NCI-H1436 (cell line): ENCODE measurements at places on chromosomes 12 and 14.

GRCh38 chr14:71770431-71770830 is 161.8 kb upstream of the RGS6 start:
- no peak for DNase-seq

DNA sequence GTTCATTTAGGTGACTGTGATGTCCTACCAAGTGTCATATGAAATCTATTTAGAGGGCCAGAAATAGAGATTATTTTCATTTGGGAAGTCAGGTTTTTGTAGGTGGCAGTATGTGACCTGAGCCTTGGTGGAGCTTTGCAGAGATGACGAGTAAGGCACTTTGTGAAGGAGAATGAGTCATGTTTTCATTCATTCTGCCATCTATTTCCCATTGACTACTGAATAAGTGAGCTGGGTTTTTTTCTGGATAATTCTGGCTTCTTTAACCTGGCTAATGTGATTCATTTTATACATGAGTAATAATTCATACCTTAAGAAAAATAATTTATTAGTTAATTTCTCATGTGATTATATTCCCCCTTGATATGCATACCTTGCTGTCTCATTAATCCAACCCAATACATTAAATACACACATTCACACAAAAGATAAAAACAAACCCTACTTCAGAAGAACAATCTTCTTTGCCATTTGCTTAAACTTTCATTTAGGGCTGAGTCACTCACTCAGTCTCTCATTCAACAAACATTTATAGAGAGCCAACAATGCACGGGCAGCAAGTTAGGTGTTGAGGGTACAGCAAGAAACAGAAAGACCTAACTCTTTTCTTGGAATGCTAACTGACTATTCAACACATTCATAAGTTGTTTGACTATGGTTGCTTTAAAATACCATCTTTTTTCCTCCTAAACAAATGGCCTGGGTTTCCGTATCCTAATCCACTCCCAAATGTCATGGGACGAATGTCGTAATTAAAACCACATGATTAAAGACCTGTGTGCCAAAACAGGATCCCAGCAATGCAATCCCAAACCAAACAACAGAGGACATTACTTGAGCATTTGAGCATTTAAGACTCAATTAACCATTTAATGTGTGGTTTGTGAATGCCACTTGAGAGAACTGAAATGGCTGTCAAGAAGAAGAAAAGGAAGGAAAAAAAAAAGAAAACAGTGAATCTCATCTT is 78.0 kb downstream of the KITLG start:
- no peak for DNase-seq

- no peak for DNase-seq
These were observed 276.1 kb upstream of the BTG1 start for GRCh38 chr12:92421701-92422100.

GRCh38 chr12:90682398-90682797 is 272.6 kb downstream of the CCER1 start:
- DNase-seq = no peak

DNA sequence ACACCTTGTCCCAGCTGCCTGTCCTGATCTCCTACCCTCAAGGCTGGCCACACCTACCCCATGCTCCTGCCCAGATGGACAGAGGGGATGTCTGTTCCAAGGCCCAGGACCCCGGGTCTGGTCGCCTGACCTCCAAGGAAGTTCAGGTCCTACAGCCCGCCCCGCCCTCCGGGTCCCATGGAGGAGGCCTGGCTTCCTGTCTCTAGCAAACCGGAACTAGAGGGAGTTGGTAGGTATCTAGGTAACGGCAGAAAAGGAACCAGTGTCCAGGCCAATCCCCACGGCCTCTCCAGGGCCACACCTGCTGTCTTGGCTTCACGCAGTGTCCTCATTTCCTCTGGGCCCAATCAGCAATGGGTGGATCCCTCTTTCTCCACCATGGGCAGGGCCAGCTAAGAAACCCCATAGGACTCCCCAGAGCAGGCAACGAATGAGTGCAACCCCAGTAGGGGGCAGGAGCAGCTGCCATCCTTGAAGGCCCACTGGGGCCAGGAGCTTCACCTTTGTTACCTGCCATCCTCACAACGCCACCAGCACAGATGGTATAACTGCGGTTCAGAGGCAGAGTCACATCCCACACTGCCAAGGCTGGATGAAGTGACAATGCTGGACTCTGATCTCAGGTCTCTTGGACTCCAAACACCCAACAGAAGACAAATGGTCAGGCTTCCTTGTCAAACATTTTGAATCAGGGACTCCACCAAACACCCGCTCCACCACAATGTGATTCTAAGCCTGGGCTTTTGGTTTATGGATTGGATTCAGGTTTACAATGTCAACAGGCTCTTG is 25.1 kb upstream of the RPLP0 start:
- DNase-seq = peak; percentile 3

GRCh38 chr12:122126713-122127597 is 47.1 kb downstream of the IL31 start:
- DNase-seq = no peak

DNA sequence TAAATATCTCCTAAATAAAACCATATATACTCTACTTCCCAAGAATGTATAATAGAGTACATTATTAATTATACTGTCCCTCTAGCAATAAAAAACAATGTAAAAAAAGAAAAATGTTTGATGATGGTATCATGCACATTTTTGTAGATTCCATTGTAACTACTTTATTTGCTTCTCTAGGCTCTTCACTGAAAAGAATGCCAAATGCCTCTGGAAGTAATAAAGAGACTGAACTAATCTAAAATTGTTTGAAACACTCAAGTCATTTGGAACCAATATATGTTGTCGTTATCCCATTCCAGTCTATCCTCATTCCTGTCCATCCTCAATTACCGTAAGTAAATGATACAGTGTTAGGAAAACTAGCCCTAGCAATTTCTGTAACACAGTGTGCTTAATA is 233.6 kb downstream of the C12orf50 start:
- DNase-seq = no peak

GRCh38 chr12:46468160-46468559 is 95.6 kb upstream of the SLC38A2 start:
- DNase-seq = no peak

GRCh38 chr12:74988156-74988555 is 221.5 kb downstream of the KCNC2 start:
- no peak for DNase-seq

DNA sequence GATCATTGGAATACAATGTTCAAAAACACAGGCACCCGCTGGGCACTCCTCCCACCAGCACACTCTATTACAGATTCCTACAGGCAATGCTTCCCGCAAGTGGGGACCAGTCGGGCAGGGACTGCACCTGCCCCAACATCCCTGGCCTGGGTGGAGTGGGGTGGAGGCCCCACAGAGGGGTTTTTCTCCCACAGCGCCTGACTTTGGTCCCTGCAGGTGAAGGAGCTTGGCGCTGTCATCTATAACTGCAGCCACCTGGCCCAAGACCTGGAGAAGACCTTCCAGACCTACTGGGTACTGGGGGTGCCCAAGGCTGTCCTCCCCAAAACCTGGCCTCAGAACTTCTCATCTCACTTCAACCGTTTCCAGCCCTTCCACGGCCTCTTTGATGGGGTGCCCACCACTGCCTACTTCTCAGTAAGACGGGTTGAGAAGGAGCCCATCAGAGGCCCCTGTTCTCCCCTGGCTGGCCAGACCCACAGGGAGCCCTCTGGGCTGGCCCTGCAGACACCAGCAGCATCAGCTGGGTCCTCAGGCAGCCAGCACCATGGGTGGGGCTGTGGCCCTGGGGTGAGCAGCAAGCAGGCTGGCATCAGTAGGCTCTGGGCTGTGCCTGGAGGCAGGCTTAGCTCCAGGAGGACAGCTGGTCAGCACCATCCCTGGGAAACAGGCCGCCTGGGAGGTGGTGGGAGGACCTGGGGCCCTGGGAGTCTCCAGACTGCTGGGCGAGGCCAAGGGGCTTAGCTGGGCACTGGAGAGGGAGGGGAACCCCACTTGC is 6.0 kb downstream of the PLD4 start:
- no peak for DNase-seq

- no peak for DNase-seq
These were observed 281.9 kb downstream of the CACNA1C start for GRCh38 chr12:2334689-2335088.

- DNase-seq = no peak
These were observed 694.3 kb upstream of the MGAT4C start for GRCh38 chr12:86950444-86950843.

DNA sequence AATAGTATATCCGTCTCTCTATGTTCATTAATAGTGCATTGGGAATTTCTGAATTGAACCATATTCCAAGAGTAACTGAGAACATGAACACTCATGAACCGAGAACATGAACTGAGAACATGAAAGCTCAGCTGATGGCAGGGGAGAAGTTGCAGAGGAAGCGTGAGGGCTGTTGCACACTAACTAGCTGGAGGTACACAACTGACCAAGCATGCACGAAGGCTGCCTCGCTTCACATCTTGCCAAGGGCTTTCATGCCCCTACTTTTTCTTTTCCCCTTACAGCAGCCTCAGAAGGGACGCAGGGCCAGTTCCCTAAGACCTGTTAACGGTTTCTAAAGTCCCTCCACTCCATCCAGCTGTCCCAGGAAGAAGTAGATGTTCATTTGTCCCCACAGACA is 4.3 kb downstream of the RNASE1 start:
- no peak for DNase-seq

DNA sequence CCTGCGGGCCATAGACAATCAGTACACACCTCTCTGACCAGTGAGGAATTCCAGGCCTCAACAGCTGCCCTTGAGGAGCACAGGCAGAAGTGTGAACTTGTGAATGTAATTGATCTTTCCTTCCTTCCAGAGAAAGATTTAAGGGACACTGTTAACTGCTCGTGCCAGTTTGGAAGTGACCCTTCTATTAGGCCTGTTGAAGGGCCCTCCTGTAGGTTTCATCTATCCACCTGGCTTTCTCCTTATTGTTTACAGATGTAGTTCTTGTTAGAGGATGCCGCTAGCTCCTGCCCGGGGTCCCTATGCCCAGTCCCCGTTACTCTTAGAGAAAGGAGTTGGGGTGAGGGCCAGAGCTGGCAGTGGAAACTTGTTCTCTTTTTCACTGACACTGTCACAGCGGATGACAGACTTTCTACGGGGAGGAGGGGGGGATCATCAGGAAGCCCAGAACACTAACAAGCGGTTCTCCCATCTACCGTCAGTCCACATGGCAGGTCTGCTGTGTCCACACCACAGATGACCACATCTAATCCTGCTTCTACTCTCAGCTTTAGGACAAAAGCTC is 42.6 kb downstream of the SH2B3 start:
- no peak for DNase-seq

GRCh38 chr14:49527221-49527620 is 59.0 kb downstream of the RPS29 start:
- DNase-seq = no peak

GRCh38 chr12:1800401-1801302 is 19.7 kb upstream of the LRTM2 start:
- DNase-seq = no peak

- DNase-seq = no peak
These were observed 100.8 kb downstream of the AACS start for GRCh38 chr12:125166041-125166440.

- DNase-seq = no peak
These were observed 33.8 kb downstream of the TOGARAM1 start for GRCh38 chr14:44995770-44996294.

GRCh38 chr14:81384900-81385299 is 15.2 kb downstream of the STON2 start:
- no peak for DNase-seq

DNA sequence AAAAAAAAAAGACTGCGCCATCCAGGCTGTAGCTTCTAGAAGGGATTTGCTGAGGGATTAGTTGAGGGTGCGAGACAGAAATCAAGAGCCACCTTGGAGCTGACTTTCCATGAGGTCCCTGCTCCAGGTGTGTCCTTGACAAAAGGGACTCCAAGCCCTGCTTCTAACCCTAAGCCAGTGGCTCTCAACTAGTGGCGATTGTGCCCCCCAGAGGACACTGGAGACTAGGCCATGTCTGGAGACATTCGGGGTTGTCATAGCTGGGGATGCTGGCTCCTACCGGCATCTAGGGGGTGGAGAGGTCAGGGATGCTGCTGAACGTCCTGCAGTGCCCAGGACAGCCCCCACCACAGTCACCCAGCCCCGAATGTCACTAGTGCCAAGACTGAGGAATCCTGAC is 40.6 kb downstream of the SPRING1 start:
- DNase-seq = peak; percentile 13

DNA sequence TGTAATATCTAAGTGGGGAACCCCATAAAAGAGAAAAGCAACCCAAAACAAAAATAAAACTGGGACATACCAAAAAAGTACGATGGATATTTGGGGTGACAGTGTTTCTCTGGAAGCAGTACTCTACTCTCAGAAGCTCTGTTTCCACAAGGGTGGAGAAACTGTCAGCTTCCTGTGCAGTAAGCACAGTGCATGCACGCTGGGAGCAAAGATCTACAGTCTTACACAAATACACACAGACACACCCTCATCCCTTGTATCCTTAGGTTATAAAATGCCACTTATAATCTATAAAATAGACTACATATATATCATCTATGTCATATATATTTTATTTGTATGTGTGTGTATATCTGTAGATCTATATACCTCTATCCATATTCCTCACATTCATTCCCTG is 225.8 kb upstream of the SOX5 start:
- no peak for DNase-seq

- no peak for DNase-seq
These were observed 102.5 kb upstream of the BBS10 start for GRCh38 chr12:76450690-76451089.

DNA sequence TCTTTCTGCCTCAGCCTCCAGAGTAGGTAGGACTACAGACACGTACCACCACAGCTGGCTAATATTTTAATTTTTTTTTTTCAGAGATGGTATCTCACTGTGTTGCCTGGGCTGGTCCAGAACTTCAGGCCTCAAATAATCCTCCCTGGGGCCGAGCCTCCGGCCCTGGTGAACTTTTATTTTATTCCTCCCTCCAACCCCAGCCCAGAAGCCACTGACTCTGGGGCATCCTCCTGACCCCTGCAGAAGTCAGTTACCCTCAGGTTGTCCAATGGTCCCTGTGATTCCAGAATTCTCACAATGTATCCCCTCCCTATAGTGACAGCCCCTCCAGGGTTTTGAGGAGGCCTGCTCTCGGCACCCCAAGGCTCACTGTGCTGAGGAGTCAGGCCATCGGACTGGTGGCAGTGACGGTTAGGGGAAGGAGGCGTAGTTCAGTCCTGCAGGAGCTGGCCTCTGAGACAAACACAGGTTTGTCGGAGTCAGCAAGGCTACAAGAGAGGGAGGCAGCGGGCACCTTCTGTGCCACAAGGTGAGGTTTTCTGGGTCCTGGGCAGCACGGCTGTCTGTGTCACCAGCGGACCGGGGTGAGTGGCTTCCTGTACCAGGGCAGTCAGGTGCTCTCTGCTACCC is 19.4 kb upstream of the FIGNL2 start:
- DNase-seq = no peak

DNA sequence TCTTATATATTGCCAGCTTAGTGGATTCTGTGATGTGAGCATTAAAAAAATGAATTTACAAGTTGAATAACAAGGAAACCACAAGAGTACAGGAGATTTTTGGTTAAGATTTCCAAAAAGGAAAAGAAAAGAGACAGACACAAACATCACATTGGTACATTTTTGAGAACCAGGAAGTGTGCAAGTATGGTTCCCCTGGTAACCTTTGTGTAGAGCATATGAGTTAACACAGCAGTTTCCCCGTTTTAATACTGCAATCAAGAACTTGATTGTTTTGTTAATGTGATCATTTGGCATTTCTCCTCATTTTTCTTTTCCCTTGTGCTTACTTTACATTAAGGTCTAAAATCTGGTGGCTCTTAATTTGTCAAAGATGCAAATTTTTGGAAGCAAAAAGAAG is 490.4 kb upstream of the ATP2B1 start:
- DNase-seq = no peak
